ENCODE measurements at places on chromosomes 5 and 9. TPM values are rescaled to one million over a fixed set of nuclear protein-coding genes. Genes with fewer than 3 reads are reported as not detected.
A peak's percentile ranks its signal among the peaks of the same experiment; 100 is the strongest.

- no peak overlapping the region for H3K4me3 ChIP-seq
- no peaks in the 10 kb centered on the region for H3K27me3 ChIP-seq
- H3K36me3 ChIP-seq: no peaks in the 10 kb centered on the region
- peaks cover 22% of the 10 kb centered on the region for H3K4me1 ChIP-seq
- H3K27ac ChIP-seq: no peak overlapping the region
- DNase-seq: no peak
Measured at GRCh38 chr5:173832386-173832785, 55.8 kb upstream of the CPEB4 start.

DNA sequence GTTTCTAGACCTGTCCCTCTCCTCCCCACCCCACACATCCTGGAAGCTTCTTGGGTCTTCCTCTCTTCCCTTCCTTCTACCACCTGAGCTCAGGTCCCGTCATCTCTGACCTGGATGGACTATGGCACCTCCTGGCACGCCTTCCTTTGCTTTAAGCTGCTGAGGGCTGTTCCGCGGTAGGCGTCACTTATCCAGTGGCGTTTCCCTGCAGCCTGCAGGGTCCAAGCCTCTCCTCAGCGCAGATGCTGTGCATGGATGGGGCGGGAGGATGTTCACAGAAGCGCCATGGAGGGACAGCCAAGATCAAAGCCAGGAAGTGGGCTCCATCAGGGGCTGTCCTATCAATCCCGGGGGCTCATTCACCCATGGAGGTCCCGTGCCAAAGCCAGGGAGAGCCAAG is 23.8 kb upstream of the CNOT6 start:
- peaks cover 23% of the 10 kb centered on the region for H3K4me1 ChIP-seq
- no peak overlapping the region for H3K27ac ChIP-seq
- H3K4me3 ChIP-seq: no peak overlapping the region
- H3K27me3 ChIP-seq: no peaks in the 10 kb centered on the region
- H3K36me3 ChIP-seq: no peaks in the 10 kb centered on the region
- DNase-seq: no peak

DNA sequence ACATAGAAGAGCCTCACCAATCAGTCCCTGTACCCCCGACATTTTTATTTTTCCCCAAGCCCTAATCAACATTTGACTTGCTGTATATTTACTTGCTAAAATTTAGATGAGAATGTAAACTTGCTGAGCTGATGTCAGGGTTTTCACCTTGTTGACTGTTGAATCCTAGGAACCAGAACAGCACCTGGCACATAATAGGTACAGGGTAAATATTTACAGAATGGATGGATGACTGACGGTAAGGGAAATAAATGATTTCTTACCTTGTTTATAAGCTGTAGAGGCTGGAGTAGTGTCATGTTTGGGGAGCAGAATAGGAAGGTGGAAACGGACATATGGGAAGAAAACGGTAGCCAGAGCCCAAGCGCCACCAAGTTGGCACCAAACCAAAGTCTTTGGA is 107.0 kb upstream of the NUDT12 start:
- no peak for DNase-seq
- no peak overlapping the region for H3K4me3 ChIP-seq
- H3K36me3 ChIP-seq: no peaks in the 10 kb centered on the region
- H3K27ac ChIP-seq: no peak overlapping the region
- no peaks in the 10 kb centered on the region for H3K27me3 ChIP-seq

DNA sequence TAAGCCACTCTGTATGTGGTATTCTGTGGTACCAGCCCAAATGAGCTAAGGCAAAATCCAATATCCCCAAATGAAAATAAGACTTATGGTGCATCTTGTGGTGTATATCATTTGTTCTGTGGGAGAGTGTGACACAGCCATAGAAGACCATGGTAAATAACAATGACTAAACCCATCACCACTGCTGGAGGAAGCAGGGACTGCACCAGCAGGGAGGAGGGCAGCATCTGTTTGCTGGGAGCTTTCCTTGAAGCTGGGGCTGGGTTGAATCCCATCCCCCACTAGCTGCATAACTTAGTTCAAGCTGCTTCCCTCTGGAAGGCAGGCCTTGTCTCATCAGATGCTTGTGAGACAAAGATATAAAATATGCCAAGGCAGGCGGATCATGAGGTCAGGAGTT is 14.2 kb downstream of the GADD45G start:
- H3K4me3 ChIP-seq: no peak overlapping the region
- H3K4me1 ChIP-seq: peaks cover 19% of the 10 kb centered on the region
- DNase-seq: no peak
- no peaks in the 10 kb centered on the region for H3K36me3 ChIP-seq

- peak within 1 kb of the TSS; percentile 69 for H3K27ac ChIP-seq
- no peaks in the 10 kb centered on the region for H3K36me3 ChIP-seq
- H3K4me3 ChIP-seq: peak within 1 kb of the TSS; percentile 64
Measured at GRCh38 chr9:96619491-96620180, at the start of gene CDC14B. Gene CDC14B (minus strand): TSS chr9:96619843. CDS start chr9:96619378, 465 bp downstream.

GRCh38 chr5:38556088-38556598 is 303 bp downstream of the LIFR start:
- no peak for DNase-seq
- H3K27me3 ChIP-seq: peaks cover 16% of the 10 kb centered on the region
- H3K27ac ChIP-seq: peak overlapping the region; percentile 86
- H3K4me3 ChIP-seq: peak overlapping the region; percentile 82
- peaks cover 25% of the 10 kb centered on the region for H3K4me1 ChIP-seq

DNA sequence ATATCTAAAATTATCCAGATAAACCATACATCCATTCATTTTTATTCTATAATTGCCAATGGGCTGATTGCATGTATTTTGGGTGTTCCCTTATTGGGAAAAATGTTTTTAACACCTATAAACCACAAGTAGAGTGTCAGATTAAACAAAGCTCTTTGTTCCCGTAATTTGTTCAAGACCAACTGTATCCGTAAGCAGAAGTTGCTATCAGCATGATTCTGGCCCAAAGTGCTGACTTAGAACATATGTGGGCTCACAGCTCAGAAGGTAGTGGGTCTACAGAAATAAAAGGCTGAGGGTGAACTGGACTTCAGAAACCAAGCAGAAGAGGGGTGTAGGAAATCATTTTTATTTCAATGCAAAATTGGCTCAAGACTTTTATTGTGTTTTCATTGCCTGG is 23.5 kb upstream of the IL7R start:
- no peak overlapping the region for H3K27ac ChIP-seq
- H3K27me3 ChIP-seq: no peaks in the 10 kb centered on the region
- no peak for DNase-seq
- H3K4me1 ChIP-seq: no peaks in the 10 kb centered on the region
- no peaks in the 10 kb centered on the region for H3K36me3 ChIP-seq

Gene LRRC8A
- 45.5 TPM for total RNA-seq

Gene FAT2
- total RNA-seq: 0.53 TPM

Gene TEX48
- total RNA-seq: not detected
